ENCODE measurements at places on chromosomes 13 and 19.

GRCh38 chr13:27636589-27637288 is 15.0 kb downstream of the POLR1D start:
- no peak for DNase-seq

DNA sequence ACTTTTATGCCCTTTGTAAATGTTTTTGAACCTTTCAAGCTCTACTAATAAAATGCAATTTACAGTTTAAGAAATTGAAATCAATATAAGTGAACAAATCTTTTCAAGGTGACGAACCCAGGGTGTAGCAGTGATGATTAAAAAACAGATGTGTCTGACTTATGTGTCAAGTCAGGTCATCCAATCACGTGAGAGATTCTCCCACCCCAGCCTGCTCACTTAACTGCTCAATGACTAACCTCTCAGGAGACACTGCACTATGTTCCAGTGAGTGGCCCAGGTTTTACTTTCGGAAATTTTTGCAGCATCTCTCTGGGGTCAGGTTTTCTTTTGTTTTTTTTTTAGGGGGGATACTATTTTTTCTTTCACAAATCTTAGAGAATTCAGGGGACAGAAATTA is 60.7 kb downstream of the ZNF429 start:
- DNase-seq = peak; percentile 14

DNA sequence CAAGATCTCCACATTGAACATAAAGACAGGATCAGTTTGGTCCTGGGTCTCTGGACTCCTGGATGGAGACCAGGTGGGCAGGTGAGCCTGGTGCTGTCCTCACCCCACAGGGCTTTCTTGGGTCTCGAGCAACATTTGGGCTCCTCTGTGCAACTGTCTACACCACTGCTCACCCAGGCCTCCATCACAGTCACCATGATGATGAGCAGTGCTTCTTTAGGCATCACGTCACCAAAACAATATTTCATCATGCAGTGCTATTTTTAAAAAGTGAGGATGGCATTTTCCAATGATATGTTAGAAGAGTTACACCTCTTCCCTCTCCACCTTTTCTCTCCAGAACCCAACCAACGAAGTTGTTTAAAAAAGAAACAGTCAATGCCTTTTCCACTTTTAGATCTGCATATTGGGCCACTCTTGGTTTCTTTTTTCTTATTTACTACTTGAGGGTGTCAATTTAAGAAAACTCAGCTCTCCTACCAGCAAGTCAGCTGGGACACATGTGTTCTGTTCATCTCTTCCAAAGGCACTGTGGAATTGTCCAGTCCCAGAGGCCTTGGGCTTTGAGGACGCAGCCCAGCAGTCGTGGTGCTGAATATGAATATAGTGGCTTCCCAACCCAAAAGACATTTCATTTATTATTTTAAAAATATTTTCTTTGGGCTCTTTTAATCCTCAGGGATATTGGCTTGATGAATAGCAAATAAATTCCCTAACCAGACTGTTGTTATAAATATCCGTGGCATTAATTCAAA is 405.7 kb downstream of the KCNRG start:
- DNase-seq = no peak

GRCh38 chr13:105827111-105827809 is 708.2 kb downstream of the EFNB2 start:
- no peak for DNase-seq

DNA sequence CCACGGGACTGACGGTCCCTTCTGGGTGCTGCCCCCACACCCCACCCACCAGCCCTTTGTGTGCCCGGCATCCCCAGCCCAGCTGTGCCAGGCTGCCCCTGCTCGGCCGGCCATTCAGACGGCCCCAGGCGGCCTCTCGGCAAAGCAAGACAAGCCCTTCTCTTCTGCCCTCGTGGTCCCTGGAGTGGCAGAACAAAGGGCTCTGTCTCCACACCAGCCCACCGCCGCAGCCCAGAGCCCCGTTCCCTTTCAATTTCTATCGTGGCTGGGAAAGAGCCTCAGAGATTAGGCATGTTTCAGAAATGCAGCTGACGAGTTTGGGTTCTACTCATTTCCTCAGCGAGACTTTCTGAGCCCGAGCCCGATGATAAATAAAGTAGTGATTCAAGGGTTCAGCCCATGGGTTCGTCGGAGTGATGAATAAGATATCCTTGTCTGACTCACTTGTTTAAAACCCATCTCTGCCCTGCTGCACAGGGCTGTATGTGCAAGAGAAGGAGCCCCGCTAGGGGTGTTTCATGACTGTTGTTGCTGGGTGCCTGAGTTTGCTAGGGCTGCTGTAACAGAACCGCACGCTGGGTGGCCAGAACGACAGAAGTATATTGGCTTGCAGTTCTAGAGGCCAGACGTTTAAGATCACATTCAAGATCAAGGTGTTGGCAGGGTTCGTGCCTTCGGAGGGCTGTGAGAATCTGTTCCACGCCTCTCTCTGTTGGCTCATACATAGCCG is 4.3 kb downstream of the MYO9B start:
- peak; percentile 69 for DNase-seq

DNA sequence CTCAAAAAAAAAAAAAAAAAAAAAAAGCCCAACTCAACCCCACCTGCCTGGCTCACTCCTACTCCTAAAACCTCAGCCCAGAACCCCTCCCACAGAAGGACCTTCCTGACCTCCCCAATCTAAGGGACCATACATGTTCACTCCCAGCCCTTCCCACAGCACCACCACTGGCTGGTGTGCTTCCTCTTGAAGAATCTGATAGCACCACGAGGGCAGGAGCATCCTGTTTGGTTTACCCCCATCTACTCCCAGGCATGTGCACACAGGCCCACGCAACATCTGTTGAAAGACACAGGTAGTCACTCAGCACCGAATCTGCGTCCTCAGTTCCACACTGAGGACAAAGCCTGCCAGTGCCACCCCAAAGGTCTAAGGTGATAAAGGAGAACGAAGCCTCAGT is 8.2 kb downstream of the LATS2 start:
- no peak for DNase-seq

DNA sequence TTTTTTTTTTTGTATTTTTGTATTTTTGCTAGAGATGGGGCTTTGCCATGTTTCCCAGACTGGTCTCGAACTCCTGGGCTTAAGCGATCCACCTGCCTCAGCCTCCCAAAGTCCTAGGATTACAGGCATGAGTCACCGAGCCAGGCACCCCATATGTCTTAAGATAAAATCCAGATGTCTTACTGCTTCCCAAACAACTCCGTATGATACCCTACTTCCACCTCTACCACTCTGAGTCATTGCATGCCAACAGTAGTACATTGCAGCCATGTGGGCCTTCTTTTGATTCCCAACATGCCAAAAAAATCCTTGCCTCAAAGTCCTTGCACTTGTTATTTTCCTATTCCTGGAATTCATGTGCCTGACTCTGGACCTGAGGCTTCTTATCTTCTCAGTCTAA is 799.2 kb downstream of the GPC5 start:
- DNase-seq = no peak

GRCh38 chr13:62704875-62705274 is 1289.2 kb upstream of the PCDH20 start:
- no peak for DNase-seq

- peak; percentile 34 for DNase-seq
Observed at GRCh38 chr19:10230173-10230860, 814 bp downstream of the S1PR2 start.

- no peak for DNase-seq
Observed at GRCh38 chr19:16847430-16847829, 18.2 kb downstream of the SIN3B start.

- no peak for DNase-seq
Observed at GRCh38 chr19:10262771-10263170, 8.1 kb upstream of the ICAM1 start.

DNA sequence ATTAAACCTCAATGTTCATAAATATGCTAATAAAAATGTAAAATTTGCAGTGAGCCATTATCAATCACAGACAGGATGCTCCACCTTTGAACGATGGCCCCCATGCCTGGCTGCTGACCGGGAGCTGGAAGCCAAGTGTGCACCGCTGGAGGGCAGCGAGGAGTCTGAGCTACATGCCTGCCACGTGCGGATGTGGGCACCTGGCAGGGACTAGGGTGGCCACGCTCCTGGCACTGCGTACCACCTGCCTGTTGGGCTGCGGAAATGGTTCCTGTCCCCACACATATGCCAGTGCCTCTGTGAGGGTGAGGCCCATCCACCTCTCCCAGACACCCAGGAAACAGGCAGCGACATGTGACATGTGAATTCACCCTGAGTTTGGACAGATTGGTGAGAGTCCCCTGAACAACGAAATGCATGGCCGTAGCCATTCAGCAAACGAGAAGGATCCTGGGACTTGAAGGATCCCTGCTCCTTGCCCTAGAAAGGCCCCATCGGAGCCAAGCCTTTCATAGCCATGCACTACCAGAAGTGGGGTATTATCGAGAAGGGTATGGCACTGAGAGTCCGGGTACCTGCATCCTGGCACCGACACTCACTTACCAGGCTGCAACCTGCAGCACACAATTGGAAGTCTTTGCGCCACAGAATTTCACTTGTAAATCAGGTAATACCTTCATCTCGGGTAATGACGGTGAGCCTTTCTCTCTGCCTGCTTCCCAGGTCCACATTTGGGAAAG is 35.8 kb downstream of the TSHZ3 start:
- no peak for DNase-seq

DNA sequence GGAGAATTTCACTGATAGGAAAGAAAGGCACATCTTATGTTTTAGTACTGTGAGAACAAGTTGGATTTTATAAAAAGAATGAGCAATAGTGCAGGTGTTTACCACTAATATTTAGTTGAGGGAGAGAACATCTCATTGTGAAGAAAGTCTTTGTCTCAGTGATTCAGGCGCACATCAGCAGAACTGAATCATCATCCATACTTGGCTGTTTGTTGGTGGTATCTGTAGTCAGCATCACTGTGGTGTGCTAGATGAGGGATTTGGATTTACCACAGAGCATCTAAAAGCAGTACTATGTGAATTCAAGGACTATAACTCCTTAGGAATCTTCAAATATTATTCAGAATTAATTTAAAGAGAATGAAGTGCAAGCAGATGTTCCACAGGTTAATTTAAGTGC is 1380.5 kb upstream of the ATXN8OS start:
- no peak for DNase-seq

- no peak for DNase-seq
Observed at GRCh38 chr13:96089749-96090239, at the start of gene HS6ST3. Gene HS6ST3 (plus strand): TSS chr13:96090107.

DNA sequence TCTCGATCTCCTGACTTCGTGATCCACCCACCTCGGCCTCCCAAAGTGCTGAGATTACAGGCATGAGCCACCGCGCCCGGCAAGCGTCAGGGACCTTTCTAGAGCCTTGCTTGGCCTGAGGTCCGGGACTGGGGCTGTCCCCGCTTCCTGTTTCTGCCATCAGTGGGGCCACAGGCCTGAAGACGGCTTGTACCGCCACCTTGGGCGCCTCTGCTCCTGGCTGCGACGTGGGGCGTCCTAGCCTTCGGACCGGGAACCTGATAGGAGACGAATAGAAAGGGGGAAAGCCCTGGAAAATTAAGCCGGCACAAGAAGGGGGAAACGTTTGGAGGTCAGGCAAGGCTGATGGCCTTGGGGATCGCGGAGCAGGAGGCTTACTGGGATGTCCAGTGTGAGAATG is 35.1 kb downstream of the RNF6 start:
- no peak for DNase-seq

- DNase-seq = no peak
Observed at GRCh38 chr13:46648166-46648607, 95.2 kb downstream of the LRCH1 start.

- no peak for DNase-seq
Observed at GRCh38 chr13:109870274-109870673, 83.9 kb upstream of the IRS2 start.

DNA sequence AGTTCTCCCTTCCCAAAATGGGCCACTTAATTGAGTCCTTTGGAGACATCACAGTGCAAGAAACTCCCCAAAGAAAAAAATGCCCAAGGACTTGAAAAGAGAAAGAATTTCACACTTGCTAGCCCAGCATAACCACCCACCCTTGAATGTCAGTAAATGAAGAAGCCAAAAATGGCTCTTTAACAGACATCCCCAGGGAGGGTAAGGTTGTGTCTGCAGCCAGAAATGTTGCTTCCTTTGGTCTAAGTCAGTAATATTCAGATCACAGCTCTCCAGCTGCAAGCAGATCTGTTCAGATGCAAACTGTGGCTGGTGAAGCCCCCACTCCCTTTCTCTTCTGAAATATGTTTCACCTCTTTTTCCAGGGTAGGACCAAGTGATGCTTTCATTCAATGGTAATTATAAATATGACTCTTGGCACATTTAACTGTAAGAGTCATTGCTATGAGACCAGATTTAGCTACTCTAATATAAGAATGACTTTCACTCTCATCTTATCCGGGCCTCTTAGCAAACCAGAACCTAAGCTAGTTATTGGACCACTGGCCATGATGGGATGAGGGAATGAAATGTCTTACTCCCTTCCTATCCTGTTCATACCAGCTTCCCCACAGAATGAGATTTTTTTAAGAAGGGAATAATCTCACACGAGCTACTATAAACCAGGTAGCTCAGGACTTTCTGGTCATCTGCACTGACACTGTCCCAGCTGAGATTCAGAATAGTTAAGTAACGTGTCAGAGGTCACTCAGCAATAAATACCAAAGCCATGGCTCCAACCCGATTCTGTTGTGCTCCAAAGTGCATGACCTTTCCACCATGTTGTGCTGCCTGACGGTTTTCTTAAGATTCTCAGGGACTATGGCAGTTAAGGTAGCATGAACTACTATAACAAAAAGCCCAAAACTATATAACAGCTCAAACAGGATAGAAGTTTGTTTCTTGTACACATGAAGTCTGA is 234.1 kb downstream of the FOXO1 start:
- no peak for DNase-seq

DNA sequence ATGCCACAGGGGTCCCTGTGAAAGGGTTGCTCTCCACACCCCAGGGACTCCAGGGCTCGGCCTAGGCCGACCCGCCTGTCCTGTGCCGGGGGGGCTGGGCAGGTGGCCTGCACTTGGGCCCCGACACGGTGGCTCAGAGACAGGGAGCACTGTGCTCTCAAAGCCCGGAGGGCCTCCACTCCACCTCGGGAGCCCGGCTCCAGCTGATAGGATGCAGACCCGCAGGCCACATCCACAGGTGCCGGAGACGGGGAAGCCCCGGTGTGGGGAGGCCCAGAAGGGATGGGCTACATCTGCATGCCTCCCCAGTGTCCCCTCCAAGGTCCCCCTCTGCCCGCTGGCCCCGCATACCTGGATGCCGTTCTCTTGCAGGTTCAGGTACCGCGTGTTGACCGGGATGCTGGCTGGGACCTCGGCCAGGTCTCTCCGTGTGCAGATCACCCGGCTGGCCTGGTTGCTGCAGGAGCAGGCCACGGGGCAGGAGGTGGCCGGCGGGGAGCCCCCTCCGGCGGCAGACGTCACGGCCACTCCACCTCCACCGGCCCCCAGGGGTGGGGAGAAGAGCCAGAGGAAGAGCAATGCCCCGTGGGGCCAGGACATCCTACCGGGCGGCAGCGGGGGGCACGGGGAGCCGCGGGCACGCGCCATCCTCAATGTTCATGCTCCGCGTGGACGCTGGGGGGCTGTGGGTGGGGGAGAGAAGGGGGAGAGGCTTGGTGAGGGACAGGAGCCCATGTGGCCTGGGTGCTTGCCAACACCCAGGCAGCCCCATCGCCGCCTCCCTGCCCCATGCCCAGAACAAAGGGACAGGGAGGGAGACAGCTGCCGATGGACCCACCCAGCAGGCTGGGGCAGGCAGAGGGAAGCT is 19.8 kb downstream of the LRRC4B start:
- no peak for DNase-seq

GRCh38 chr13:26228096-26228495 is 6.0 kb upstream of the RNF6 start:
- DNase-seq = no peak

Data from stimulated activated CD8-positive, alpha-beta memory T cell treated with anti-CD3 and anti-CD28 coated beads, Interleukin-15, amount 100 ng/mL, for 48 hours (primary cell).